ENCODE measurements at places on chromosomes 2 and 18.
A peak's percentile ranks its signal among the peaks of the same experiment; 100 is the strongest.

DNA sequence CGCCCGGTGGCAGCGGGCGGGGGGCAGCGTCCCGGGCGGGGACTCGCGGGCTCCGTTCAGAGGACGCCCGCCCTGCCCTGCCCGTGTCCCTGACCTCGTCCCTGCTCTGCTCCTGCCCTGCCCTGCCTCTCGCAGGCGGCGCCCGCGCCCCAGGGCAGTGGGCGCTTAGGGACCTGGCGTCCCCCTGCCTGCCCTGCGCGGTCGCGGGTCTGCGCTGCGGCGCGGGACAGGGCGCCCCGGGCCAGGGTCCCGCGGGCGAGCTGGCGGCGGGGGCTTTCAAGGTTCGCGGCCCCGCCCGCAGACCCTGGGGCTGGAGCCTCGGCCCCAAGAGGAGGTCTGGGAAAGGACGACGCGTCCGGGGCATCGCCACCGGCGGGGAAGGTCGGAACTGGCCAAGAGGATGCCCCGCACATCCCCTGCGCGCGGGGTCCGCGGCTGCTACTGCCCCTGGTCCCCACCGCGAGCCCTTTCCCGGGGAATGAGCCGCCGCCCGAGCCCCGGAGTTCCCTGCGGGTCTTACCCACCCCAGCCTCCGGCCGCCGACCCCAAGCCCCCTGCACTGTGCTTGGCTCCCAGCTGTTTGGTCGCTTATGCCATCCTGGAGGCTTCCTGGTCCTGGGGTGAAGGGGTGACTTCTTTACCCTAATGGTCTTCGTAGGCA, 679 bp downstream of the RNF144A start:
- DNase-seq = no peak
- H3K4me1 ChIP-seq = no peaks in the 10 kb centered on the region
- H3K4me3 ChIP-seq = peak overlapping the region; percentile 50
- H3K36me3 ChIP-seq = no peaks in the 10 kb centered on the region

GRCh38 chr18:44683556-44683955, 2.9 kb downstream of the SETBP1 start:
- H3K27ac ChIP-seq = no peak overlapping the region
- no peaks in the 10 kb centered on the region for H3K27me3 ChIP-seq
- no peaks in the 10 kb centered on the region for H3K36me3 ChIP-seq
- DNase-seq = no peak
- peaks cover 28% of the 10 kb centered on the region for H3K4me1 ChIP-seq

DNA sequence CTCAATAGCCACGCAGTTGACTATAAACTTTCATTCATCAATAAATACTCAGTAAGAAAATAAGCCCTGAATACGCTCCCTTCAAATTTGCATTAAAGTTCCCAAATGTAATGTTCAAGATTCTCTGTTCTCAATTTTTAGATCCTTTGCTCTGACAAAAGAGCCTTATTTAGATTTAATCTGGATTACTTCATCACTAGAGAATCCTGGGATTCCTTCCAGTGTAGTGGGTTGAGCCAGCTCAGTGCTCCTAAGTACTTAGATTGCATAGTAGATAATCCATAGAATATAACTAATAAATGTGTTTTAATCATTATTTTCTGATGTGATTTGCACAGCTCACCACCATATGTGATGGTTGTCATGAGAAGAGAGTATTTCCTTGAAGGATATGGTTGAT, 1286.2 kb downstream of the SUCLG1 start:
- no peak overlapping the region for H3K27ac ChIP-seq
- no peak for DNase-seq
- H3K27me3 ChIP-seq = no peaks in the 10 kb centered on the region
- H3K36me3 ChIP-seq = no peaks in the 10 kb centered on the region

GRCh38 chr18:13409026-13409425, 190.5 kb downstream of the LDLRAD4 start:
- no peak overlapping the region for H3K4me3 ChIP-seq
- no peak for DNase-seq
- no peaks in the 10 kb centered on the region for H3K4me1 ChIP-seq
- peaks cover 41% of the 10 kb centered on the region for H3K27me3 ChIP-seq
- no peak overlapping the region for H3K27ac ChIP-seq

DNA sequence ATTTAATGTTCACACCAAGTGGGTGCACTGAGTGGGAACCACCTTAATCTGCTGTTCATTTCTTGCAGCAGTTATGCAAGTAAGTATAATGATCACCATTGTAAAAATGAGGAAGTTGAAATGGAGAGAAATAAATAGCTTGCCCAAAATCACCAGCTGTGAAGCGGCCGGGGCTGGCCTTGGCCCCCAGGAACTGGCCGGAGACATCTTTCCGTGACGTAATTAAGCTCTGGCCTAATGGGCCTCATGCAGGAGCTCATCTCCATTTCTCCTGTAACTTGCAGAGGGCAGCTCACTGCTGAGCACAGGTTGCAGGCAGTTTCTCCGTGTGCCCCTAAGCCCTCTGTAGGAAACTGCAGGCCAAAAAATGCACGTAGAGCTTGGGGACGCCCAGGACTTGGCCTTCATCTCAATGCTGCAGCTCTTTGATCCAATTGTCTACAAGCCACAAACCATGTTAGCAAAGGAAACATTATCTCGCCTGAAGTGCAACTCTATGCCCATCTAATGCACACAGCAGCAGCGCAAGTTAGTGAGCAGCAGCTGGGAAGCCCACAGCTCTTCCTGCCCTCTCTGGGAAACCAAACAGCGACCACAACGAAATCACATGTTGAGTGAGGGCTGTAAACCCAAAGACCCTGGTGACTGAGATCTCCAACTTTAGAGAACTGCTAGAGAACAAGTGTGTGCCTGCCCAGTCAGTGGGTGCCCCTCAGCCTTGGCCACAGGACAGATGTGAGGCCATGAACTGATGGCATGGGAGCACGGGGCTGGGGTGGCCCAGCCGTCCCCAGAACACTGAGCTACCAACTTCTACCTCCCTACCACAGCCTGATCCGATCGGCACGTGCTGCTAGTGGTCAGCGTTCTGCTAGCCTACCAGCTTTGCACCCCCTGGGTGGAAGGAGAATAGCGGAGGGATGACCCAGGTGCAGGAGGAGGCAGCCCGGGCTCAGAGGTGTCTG, 28.8 kb downstream of the APCDD1 start:
- H3K27ac ChIP-seq = no peak overlapping the region
- H3K4me3 ChIP-seq = no peak overlapping the region
- H3K36me3 ChIP-seq = no peaks in the 10 kb centered on the region
- H3K27me3 ChIP-seq = no peaks in the 10 kb centered on the region

DNA sequence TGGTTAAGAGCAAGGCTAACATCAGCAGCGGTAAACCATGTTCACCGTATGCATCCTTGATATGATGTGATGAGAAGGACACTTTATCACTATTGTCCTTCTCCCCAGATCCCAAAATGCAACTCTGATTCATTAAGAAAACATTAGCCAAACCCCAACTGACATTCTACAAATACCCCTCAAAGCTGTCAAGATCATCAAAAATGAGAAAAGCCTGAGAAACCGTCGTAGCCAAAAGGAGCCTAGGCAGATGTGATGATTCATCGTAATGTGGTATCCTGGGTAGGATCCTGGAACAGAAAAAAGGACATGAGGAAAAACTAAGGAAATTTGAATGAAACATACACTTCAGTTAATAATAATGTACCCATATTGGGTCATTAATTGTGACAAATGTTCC, 67.3 kb upstream of the ST6GAL2 start:
- no peaks in the 10 kb centered on the region for H3K4me1 ChIP-seq
- no peaks in the 10 kb centered on the region for H3K36me3 ChIP-seq
- H3K27me3 ChIP-seq = 0 out of 2 replicates have a peak, but pooled peaks cover 3% of the 10 kb centered on the region
- H3K4me3 ChIP-seq = no peak overlapping the region
- no peak for DNase-seq
- no peak overlapping the region for H3K27ac ChIP-seq

DNA sequence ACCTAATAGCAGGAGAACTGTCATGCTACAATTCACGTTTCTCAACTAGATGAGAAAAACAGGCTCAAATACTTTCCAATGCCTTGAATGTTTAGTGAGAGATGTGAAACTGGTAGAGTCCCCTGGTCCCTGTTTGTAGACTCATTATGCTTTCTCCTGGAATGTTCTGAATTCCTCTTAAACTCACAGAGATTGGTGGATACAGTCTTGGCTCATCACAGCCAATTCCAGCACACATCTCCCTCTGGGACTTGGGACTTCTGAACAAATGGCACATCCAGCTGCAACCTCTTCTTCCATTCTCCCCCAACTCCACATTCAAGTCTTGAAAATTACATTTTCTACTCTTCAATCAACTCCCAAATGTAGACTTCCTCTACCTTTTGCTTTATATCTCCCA, 58.4 kb upstream of the NT5C1B start:
- no peaks in the 10 kb centered on the region for H3K27me3 ChIP-seq
- H3K4me1 ChIP-seq = no peaks in the 10 kb centered on the region
- no peak overlapping the region for H3K4me3 ChIP-seq
- H3K27ac ChIP-seq = no peak overlapping the region
- no peak for DNase-seq

DNA sequence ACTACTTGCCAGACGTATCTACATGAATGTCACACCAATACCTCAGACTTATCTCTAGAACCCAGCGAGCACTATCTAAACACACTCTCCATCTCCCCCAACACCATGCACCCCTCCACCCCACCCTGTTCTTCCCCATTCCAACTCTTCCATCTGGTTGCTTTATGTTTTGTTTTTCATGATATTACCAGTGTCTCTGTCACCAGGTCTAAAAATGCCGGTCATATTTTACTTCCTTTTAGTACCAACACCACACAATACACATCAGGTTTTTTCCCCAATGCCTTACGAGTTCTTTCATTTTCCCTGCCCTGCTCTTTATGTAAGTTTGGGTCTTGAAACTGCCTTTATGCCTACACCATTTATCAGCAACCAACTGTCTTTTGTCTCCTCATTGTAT, 10.2 kb upstream of the ITGA4 start:
- no peaks in the 10 kb centered on the region for H3K36me3 ChIP-seq
- H3K27me3 ChIP-seq = no peaks in the 10 kb centered on the region
- H3K4me3 ChIP-seq = no peak overlapping the region
- DNase-seq = no peak

- H3K36me3 ChIP-seq = no peaks in the 10 kb centered on the region
- peak; percentile 57 for DNase-seq
- no peaks in the 10 kb centered on the region for H3K27me3 ChIP-seq
- no peak overlapping the region for H3K27ac ChIP-seq
- no peak overlapping the region for H3K4me3 ChIP-seq
These were observed 167.1 kb upstream of the TRIB2 start for GRCh38 chr2:12549641-12550040.

GRCh38 chr2:144504218-144504641, 15.7 kb downstream of the ZEB2 start:
- H3K4me1 ChIP-seq = no peaks in the 10 kb centered on the region
- no peak overlapping the region for H3K27ac ChIP-seq
- H3K4me3 ChIP-seq = no peak overlapping the region
- H3K27me3 ChIP-seq = no peaks in the 10 kb centered on the region
- no peak for DNase-seq

DNA sequence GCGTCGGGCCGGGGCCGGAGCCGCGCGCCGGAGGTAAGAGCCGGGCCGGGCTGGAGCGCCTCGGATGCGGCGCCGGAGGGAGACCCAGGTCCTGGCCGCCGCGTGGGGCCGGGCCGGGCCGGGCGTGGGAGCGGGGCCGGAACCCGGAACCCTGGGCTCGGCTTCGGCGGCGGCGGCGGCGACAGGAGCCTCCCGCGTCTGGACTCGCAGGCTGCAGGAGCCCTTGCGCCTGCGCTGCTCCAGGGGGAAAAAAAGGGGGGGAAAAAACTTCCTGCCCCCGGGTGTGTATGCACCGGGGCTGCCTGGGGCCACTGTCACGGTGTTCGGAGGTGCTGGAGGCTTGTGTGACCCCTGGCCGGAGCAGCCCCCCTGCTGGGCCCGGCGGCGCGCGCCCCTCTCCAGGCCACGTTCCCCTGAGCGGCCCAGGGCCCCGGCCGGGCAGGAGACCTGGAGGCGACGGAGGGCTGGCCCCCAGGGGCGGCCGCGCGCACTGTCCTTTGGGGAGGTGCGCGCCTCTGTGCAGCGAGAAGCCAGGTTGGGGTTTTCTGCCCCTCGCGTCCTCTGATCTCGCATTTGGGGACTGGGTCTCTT, 864 bp downstream of the KLHL29 start:
- peaks cover 26% of the 10 kb centered on the region for H3K4me1 ChIP-seq
- no peak overlapping the region for H3K27ac ChIP-seq
- H3K27me3 ChIP-seq = no peaks in the 10 kb centered on the region
- no peak for DNase-seq

DNA sequence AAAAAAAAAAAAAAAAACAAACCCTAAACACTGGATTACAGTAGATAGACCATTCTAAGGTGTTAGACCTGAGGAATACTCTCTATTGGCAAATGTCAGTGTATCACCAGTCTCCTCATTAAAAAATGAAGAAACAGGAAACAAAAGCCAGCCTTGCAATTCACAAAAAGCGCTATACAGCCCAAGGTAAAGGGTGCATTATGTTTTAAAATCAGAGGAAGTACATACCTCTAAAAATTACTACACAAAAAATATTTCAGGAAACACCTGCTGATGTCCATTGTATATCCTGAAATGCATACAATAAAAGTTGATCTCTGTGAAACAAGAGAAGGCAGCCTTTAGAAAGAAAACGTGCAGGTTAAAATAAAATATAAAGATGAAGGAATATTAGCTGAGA, 54.9 kb upstream of the TSPYL6 start:
- no peak for DNase-seq
- H3K36me3 ChIP-seq = no peaks in the 10 kb centered on the region

- no peaks in the 10 kb centered on the region for H3K36me3 ChIP-seq
- peaks cover 93% of the 10 kb centered on the region for H3K4me1 ChIP-seq
- no peak overlapping the region for H3K4me3 ChIP-seq
- peak; percentile 44 for DNase-seq
- H3K27me3 ChIP-seq = no peaks in the 10 kb centered on the region
These were observed 134.1 kb downstream of the FMNL2 start for GRCh38 chr2:152468899-152469692.

GRCh38 chr2:72141881-72142451, 5.7 kb downstream of the CYP26B1 start:
- no peaks in the 10 kb centered on the region for H3K27me3 ChIP-seq
- H3K4me1 ChIP-seq = peaks cover 46% of the 10 kb centered on the region
- no peaks in the 10 kb centered on the region for H3K36me3 ChIP-seq
- H3K27ac ChIP-seq = no peak overlapping the region
- H3K4me3 ChIP-seq = no peak overlapping the region

GRCh38 chr2:19868701-19869580, 32.8 kb downstream of the TTC32 start:
- H3K4me3 ChIP-seq = no peak overlapping the region
- no peaks in the 10 kb centered on the region for H3K36me3 ChIP-seq
- no peaks in the 10 kb centered on the region for H3K4me1 ChIP-seq
- DNase-seq = no peak
- no peaks in the 10 kb centered on the region for H3K27me3 ChIP-seq

- no peaks in the 10 kb centered on the region for H3K36me3 ChIP-seq
- no peak for DNase-seq
- H3K27ac ChIP-seq = no peak overlapping the region
- H3K4me3 ChIP-seq = no peak overlapping the region
- H3K27me3 ChIP-seq = no peaks in the 10 kb centered on the region
These were observed 60.4 kb upstream of the TANC1 start for GRCh38 chr2:158907926-158908456.

Data from PC-9 (cell line).